ENCODE measurements at places on chromosomes 3 and 15.

- DNase-seq, result no peak
Measured at GRCh38 chr15:99749386-99749785, 16.1 kb upstream of the LYSMD4 start.

GRCh38 chr15:28995705-28996104, 109.9 kb downstream of the APBA2 start:
- DNase-seq, result no peak

GRCh38 chr3:126784254-126784653, 80.2 kb downstream of the CHCHD6 start:
- no peak for DNase-seq

GRCh38 chr15:93223803-93224202, 134.8 kb upstream of the RGMA start:
- DNase-seq, result no peak

- DNase-seq, result no peak
Measured at GRCh38 chr3:178257491-178257890, 278.7 kb upstream of the KCNMB2 start.

DNA sequence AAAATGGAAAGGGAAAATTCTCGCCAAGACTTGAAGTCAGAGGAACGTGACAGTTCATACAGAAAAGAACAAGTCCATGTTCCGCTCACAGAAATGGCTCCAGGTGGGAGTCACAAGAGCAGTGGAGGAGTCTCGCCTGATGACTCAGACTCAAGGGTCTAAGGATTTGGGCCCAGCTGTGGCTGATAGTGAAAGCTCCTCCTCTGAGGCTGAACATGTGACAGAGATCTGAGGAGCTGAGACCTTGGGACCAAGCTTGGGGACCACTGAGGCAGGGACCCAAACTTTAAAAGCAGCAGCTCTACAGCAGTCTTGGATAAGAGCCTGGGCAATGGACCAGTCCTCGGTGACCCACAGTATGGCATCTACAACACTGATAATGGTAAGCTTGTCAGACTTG, 9.3 kb upstream of the VEPH1 start:
- DNase-seq, result no peak

GRCh38 chr3:154794814-154795445, 285.2 kb upstream of the MME start:
- DNase-seq, result no peak

- peak; percentile 58 for DNase-seq
Measured at GRCh38 chr15:58771621-58772250, 634 bp downstream of the MINDY2 start.

DNA sequence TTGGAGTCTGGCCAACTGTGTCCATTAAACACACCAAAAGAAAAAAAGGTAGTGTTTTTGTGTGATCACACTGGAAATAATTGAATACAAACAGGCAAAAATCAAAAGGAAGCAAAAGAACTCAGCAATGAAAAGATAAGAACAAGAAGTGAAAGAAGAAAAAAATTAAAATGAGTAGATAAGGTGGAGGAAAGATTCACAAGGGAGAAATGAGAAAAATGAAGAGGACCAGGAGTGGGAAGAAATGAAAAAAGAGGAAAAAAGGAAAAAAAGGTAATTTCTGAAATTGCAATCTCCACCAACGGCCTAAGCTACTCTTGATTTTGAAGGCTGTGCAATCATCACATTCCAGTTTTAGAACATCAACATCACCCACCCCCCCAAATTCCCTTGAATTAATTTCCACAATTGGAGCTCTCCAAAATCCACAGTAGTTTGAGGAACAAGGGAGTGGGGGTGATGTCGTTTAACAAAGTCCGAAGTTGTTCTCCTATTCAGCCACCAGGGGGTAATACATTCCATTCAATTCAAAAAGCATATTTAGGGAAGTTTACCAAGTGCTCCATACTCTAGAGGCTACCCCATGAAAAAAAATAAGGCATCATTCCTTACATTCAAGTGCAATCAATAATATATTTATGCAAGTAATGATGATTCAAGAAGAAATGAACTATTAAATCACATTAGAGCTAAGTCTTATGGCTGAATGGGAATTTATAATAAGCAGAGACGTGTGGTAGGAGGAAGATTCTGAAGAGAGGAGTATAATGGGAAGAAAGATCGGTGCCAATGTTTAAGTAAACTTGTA, 37.4 kb downstream of the ZNF860 start:
- DNase-seq, result peak; percentile 59

DNA sequence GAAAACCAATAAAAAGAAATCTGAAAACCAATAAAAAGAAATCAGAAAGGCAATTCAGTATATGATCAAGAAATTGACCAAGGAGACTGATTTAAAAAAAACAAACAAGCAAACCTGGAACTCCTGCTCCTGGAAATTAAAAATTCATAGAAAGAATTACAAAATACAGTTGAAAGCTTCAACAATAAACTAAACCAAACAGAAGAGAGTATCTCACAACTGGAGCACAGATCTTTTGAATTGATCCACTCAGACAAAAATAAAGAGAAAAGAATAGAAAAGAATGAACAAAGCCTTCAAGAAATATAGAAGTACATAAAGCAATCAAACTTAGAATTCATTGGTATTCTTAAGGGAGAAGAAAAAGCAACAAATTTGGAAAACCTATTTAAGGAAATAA, 271.4 kb downstream of the MBNL1 start:
- DNase-seq, result no peak

DNA sequence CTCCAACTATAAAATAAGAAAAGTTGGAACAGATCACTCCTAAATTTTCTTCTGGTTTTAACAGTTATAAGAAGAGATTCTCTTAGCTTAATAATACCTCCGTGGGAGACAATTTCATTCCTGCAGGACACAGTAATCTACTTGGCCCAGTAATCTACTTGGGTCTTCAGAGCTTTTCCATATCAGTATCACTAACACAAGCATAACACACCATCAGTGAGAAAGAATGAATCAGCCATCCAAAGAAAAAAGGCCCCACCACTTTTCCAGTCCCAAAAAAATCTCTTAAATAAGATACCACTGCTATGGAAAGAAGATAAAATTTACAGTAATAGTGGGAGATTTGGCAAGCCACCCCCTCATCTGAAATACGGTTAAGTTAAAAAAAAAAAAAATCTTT, 20.2 kb downstream of the SIN3A start:
- DNase-seq, result no peak

GRCh38 chr15:38872732-38873131, 308.1 kb upstream of the RASGRP1 start:
- DNase-seq, result no peak

DNA sequence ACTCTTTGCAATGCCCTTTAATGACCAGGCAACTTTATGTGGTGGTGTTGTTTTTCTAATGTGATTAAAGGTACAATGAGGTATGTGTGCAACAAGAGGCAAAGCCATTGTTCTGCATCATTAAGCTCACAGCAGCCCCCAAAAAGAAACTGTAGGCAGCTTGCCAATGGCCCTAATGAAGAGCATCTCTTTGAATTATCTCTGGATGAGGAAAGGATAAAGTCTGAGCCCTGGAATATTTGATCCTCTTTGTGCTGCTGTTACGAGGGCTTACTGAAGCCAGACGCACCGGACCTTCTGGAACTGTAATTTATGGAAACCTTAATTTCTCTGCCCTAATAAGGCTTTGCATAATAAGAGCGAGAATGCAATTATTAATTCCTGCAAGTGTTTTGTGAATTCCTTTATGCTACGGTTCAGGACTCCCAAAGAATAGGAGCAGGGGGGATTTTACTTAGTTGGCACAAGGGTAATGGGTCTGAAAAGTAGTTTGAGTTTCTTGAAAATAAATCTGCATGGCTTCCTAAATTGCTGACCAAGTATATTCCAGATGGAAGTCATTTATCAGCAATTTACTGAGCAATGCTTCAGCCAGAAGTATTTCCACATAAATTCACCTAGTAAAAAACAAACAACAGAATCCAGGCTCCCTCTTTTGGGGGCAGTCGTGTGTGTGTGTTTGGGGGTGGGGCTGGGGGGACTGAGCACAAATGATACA, 193.4 kb downstream of the PDZRN3 start:
- DNase-seq, result no peak

DNA sequence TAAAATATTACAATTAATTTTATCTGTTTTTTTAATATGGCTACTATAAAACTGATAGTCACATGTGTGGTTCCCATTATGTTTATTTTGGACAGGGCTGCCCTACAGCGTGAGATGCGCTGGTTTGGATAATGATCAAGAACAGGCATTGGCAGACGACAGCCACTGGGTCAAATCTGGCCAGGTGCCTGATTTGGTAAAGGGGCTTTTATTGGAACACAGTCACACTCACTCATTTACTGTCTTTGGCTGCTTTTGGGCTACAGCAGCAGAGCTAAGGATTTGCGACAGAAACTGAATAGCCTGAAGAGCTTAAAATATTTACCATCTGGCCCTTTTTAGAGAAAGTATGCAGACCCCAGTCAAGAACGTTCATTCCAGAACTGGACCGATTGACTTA, 724.2 kb upstream of the CFAP20DC start:
- DNase-seq, result no peak

DNA sequence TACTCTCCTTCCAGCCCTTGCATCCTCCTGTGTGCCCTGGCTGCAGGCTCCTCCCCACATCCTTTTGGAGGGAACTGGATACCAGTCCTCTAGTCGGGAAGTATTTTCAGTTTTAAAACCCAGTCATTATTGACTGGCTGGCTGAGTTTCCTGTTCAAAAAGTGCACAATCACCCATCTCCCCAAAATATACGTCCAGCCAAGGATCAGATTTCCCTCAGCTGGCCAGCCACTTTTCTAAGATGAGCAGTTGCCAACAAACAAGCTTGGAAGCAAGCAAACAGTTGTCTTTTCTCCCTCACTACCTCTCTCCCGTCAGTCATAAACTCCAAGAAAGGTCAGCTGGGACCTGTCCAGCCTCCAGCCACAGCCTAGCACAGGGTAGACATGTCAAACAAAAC, 147.7 kb upstream of the GALNT15 start:
- DNase-seq, result no peak

DNA sequence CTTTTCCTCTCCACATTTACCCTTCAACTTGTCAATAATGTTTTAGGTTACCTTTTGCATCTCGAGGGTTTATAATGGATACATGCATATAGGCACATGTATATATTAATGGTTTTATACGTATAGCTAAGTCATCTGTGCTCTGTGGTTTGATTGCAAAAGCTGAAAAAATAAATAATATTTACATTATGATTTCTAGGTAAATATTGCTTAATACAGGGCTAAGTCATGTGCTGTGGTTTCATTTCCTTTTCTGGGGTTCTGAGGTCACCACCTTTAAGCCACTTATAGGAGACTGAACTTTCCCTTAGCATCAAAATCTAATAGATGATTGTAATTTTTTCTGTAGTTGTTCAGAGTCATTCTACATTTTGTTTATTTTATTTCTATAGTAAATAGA, 33.1 kb downstream of the LPP start:
- DNase-seq, result no peak

- DNase-seq, result no peak
Measured at GRCh38 chr15:73142802-73143762, 90.8 kb downstream of the NEO1 start.

DNA sequence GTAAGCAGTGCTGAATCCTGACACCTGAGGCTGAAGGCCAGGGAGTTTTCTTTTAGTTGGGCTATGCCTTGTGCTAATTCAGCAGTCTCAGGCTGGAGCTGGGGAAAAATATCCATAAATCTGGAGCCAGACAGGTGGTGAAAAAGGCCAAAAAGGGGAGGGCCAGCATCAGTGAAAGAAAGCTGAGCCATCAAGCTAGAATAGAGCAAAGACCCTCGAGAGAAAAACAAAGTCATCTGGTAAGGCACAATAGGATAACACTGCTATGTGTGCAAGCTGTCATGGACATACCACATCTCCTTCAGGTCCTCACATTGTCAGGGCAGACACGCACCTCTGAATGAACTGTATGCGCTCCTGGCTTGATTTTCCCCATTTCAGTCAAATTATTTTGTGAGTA, 687.9 kb downstream of the SQOR start:
- no peak for DNase-seq

DNA sequence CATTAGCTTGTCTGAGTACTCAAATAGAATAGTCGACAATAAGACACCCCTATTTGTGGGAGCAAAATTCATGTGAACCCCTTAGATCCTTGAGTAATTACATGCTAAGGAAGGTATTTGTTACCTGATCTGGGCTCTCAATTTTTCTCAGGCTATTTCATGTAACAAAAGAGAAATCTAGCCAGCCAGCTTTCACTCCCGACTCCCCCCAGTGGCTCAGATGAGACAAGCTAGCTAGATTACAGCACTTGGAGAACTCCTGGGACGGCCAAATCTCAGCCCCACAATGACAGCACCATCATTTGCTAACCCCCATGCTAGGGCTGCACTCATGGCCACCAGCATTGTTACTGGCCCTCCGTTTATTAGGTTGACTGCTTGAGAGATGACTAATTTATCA, 41.3 kb downstream of the GLDN start:
- peak; percentile 65 for DNase-seq

- peak; percentile 92 for DNase-seq
Measured at GRCh38 chr3:135965506-135966270, at the start of gene PPP2R3A. Gene PPP2R3A, plus strand, starts transcription at chr3:135965728. Its CDS starts 35,771 bp downstream, at chr3:136001499.

DNA sequence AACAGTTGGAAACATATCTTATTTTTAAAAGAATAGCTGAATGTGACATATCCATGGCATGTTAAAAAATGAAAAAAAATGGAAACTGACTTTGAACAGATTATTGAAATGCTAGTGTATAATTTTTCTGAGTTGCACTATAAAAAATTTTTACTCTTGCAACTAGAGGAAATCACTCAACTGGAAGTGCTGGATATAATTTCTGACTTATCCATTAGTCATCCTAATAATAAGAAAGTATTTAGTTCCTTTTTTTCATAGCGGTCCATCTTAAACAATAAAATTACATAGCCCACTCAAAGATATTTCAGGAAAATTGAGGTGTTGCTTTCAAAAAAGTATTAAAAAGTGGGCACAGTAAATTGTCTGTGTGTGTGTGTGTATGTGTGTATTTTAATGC, 80.7 kb downstream of the MBNL1 start:
- DNase-seq, result no peak

- DNase-seq, result peak; percentile 72
Measured at GRCh38 chr3:182259579-182259978, 533.7 kb upstream of the ATP11B start.

- DNase-seq, result no peak
Measured at GRCh38 chr15:52309154-52309548, 13.5 kb upstream of the MYO5C start.

Measured in Ammon's horn (tissue), 1 donor.